ENCODE measurements at places on chromosomes 16 and 17.

DNA sequence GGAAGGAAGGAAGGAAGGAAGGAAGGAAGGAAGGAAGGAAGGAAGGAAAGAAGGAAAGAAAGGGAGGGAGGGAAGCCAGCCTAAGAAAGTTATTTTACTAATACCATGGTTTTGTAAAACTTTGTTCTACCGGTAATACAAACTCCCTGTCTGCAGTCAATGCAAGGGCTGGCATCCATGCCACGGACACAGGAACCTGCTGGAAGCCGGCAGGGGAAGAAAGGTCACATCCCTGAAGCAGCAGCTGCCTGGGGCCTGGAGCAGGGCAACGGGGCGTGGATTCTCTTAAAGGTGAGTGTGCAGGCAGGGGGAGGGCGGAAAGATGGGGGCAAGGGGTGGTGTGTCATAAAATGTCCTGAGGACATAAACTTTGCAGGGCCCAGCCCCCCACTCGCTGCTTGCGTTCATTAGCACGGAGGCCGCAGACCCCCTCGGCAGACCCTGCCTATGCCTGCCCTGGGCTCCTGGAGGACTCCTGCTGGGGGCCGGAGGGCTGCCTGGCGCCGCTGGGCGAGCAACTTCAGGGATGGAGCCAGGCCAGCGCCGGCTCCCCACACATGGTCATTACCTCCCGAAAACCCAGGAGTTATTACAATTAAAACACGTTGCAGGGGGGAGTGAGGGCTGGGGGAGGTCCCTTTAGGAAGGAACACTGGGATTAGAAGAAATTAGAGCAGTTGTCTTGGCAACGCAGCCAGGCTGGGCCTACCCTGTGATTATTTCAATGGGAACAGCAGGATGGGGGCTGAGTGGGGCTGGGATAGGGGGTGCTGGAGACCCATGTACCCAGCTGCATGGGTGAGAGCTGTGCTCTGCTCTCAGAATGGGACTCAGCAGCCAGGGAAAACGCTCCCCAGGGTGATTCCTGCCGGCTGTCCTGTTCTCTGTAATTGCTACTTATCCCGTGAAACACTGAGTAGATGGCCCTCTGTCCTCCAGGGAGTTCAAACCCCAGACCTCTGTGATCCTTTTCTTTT is 257.9 kb downstream of the SOX9 start:
- no peak for DNase-seq

- DNase-seq, result no peak
Observed at GRCh38 chr17:80160536-80160935, 9.3 kb upstream of the CARD14 start.

DNA sequence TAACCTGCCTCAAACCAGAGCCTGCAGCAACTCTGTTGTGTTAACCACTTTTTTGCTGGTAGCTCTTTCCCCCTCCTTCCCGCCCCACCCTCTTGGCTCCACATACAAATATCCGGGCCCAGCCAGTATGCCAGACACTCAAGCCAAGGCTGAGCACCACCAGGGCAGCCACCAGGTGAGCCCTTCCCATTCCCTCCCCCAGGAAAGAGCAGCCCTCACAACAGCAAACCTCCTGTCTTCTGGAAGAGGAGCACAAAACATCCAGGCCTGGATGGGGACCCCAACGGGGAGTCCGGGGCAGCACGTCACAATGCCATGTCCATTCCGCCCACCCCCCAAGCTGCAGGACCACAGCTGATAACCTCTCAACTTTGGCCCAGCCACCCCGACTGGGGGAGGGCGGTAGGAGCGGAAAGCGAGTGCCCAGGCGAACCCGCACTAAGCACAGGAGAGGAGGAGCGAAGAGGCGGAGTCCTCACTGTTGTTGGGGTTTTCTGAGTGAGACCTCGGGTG is 757 bp downstream of the ORMDL3 start:
- no peak for DNase-seq

GRCh38 chr17:68089881-68090280 is 54.3 kb downstream of the KPNA2 start:
- DNase-seq, result peak; percentile 64

DNA sequence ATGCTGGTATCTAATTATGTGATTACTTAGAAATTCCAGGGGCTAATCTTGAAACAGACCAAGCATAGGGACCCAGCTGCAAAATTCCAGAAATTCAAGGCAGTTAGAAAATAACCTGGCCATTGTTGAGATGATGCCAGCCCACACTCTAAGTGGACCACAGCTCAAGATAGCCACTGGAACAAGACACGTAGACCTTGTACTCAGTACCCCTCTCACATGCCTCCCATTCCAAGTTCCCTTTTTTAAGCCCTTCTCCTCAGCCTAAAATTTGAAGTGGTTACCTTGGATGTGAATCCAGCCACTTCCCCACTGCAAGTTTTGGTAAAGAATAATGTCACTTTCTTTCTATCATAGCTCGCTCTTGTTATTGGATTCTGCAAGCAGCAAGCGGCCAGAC is 4.1 kb upstream of the ZNF19 start:
- DNase-seq, result no peak

GRCh38 chr16:75026892-75027391 is 28.1 kb downstream of the ZNRF1 start:
- DNase-seq, result no peak

- DNase-seq, result no peak
Observed at GRCh38 chr16:506246-506546, 21.3 kb upstream of the CAPN15 start.

- no peak for DNase-seq
Observed at GRCh38 chr17:12492450-12492849, 173.2 kb upstream of the MYOCD start.

GRCh38 chr16:80116711-80117110 is 424.1 kb upstream of the DYNLRB2 start:
- DNase-seq, result no peak

- DNase-seq, result peak; percentile 53
Observed at GRCh38 chr16:35678-36305, 17.6 kb downstream of the POLR3K start.

- DNase-seq, result no peak
Observed at GRCh38 chr16:85249418-85250146, 137.3 kb upstream of the CIBAR2 start.

- no peak for DNase-seq
Observed at GRCh38 chr17:77882481-77883212, 75.9 kb upstream of the TNRC6C start.

DNA sequence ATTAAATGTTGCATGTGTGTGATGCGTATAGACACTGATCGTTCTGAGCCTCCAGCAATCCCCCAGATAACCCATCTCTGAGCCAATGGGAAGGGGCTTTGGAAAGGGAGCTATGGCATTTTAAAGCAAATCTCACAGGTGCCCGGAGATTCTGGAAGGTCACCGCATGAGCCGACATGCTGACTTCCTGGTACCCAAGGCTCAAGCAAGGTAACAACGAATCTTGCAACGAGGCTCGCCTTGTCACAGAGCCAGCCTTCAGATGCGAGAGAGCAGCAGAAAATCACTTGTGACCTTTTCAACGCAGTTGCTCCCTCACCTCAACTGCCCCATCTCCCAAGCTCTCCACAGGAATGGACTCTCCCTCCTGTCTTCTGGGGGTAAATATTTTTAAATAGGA is 154.8 kb upstream of the CDH5 start:
- no peak for DNase-seq

DNA sequence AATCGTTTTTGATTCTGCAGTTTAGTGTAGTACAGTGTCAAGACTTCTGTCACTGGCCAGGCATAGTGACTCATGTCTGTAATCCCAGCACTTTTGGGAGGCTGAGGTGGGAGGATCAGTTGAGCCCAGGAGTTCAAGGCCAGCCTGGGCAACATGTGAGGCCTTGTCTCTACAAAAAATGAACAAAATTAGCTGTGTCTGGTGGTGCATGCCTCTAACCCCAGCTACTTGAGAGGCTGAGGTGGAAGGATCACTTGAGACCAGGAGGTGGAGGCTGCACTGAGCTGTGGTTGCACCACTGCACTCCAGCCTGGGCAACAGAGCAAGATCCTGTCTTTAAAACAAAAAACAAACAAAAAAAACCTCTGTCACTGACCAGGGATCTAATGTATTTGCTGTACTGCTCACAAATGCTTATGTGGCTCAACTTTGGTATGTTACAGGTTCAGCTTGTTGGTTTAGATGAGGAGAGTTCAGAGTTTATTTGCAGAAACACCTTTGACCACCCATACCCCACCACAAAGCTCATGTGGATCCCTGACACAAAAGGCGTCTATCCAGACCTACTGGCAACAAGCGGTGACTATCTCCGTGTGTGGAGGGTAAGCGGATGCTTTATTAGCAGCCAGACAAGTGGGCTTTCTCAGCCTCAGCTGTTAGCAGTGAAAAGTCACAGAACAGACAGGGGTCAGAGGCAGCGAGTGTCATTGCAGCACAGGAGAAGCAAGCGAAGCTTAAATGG is 22.5 kb upstream of the TACO1 start:
- DNase-seq, result no peak

DNA sequence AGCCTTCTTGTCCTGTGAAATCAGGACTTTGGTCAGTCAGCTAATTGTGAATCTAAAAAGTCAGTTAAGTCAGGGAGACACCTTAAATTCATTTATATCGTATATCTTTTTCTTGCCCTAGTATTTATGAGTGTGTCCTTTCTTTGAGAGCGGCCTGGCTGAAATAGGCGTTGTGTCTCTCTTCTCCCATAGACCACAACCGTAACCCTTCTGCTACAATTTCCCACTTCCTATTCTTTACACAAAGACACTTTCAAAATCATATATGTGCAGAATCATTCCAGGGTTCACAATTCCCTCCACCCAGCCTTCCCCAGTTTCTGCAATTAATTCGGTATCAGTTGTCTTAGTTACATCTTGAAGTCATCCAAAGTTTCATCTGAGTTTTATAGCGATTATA is 14.0 kb upstream of the COTL1 start:
- no peak for DNase-seq

- DNase-seq, result no peak
Observed at GRCh38 chr16:85329059-85329812, 217.0 kb upstream of the CIBAR2 start.

DNA sequence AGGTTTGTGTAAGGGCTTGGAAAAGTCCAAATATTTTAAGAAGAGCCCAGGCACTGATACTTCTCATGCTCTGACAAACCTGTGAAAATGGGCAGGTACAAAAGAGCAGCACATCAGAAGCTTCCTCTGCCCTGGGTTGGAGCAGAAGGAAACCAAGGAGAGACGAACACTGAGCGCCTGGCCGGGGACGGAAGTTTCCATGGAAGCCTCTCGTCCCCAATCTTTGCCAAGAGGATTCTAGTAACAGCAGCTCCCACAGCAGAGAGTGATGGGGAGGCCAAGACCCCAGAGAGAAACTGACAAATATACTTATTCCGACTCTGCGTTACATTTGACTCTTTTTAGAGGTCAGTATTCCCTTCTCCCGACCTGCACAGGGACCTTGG is 268.5 kb downstream of the C16orf95 start:
- peak; percentile 28 for DNase-seq

GRCh38 chr16:51440131-51440889 is 289.2 kb upstream of the SALL1 start:
- DNase-seq, result no peak

DNA sequence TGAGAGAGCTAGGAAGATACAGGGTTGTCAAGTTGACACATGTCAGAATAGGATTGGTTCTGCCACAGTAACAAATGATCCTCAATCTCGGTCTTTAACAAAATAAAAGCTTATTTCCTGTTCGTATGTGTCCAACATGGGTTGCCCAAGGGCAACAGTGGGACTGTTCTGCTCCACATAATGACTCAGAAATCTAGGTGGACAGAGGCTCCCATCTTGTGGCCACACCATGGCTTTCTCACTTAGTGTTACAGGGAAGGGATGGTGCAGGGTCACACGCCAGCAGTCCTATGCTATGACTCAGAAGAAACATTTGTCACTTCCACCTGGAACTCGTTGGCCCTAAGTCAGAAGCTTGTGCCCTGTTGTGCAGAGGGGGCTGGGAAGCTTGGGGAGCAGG is 364.9 kb downstream of the SNX29 start:
- no peak for DNase-seq

- no peak for DNase-seq
Observed at GRCh38 chr17:39122991-39123390, 28.4 kb downstream of the PLXDC1 start.

DNA sequence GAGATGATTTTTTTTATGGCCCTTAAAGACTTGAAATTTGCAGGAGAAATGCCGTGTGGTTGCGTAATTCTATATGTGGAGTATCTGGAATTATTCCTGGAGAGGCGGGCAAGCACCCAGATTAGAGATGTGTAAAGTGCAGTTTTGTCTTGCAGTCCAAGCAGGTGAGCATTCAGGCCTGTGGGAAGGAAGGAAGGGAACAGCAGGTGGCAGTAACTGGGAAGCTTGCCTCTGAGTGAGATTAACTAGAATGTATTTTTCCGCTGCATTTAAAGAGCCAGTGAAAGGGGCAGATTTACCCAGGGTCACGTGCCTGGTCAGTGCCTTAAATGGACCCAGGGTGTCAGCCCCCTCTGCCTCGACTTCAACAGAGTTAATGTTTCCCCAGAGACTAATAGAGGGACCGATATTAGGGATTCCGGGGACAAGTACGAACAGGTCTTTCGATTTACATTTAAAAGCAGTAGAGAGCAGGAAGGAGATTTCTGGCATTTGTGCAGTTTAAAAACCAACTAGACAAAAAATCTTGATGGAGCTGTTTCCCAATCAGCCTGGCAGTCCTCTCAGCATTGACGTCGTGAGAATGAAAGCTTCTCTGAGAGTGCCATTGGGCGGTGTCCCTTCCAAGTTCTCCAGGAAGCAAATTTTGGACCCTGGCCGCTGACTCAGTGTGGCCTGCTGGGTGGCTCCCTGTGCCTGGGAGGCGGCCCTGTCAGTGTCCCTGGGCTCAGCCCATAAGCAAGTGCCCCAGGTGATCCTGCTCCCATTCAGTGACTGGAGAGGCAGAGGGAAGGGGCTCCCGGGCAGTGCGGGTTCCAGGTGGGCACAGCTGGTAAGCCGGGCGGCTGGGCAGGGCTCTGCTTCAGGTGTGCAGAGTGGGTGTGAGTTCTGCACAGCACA is 38.2 kb downstream of the KSR1 start:
- DNase-seq, result no peak

GRCh38 chr17:40475234-40475908 is 26.1 kb downstream of the TNS4 start:
- DNase-seq, result no peak

DNA sequence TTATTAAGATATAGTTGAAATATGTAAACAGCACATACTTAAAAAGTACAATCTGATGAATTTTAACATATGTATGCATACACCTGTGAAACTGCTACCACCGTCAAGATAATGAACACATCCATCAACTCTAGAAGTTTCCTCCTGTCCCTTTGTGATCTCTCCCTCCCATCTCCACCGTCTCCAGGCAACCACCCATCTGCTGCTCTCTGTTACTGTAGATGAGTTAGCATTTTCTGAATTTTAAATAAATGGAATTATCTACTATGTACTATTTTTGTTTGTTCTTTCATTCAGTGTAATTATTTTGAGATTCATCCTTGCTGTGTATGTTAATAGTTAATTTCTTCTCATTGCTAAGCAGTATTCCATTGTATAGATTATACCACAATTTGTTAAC is 40.2 kb upstream of the SMPD3 start:
- DNase-seq, result no peak

DNA sequence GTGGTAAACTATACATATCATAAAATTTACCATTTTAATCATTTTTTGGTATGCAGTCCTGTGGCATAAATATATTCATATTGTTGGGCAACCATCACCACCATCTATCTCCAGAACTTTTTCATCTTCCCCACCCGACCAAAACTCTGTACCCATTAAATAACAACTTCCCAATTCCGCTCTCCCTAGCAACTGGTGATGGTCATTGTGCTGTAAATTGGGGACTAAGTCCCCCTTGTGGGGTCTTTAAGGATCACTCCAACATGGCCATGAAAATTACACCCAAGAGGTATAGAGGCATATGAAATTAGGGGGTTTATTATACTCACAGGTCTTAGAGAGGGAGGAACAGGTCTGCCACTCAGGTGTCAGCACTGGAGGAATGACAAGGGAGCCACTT is 57.4 kb upstream of the NKD1 start:
- DNase-seq, result no peak

- no peak for DNase-seq
Observed at GRCh38 chr17:28330671-28331070, 4.6 kb downstream of the IFT20 start.
